CD4-positive, alpha-beta T cell treated with Interleukin-4 for 1 hour (primary cell): ENCODE measurements at places on chromosomes 13 and 19.

- no peak for DNase-seq
Observed at GRCh38 chr13:76425935-76426334, 460.3 kb downstream of the KCTD12 start.

DNA sequence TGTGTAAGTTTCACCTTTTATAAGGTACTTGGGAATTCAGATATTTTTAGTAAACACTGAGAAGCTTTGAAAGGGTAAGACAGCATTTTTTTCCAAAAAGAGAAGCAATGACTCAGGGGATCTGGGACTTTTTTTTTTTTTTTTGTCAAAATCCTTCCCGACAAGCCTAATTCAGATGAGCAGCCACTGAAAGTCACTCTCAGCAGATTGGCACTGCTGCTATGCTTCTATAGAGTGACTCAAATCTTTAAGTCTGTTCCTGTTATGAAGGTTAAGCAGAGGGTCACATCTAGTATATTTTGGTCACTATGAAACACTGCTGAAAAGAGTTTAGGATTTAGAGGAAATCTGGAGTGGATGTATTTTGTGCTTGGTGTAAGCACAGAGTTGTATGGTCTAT lies 571.1 kb downstream of the MYO16 start:
- DNase-seq = no peak

GRCh38 chr19:1864480-1865171 lies 1.2 kb upstream of the KLF16 start:
- DNase-seq = peak; percentile 69

DNA sequence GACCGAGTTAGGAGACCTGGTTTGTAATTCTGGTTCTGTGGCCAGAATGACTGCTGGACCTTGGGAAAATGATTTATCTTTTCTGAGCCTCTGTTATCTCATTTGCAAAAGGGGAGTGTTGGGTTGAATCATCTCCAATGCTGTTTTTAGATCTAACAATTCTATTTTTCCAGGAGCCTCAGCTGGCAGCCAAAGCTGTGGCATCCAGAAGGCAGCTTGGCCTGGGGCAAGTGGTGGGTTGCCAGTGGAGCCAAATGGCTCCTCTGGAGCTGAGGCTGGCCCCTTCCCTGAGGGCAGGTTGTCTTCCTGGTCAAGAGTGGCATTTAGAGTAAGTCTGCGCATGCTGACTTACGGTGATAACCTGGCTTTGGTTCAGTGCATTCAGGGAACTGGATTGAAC lies 21.3 kb downstream of the B3GLCT start:
- DNase-seq = no peak

GRCh38 chr13:92297971-92298942 lies 899.8 kb downstream of the GPC5 start:
- DNase-seq = no peak

DNA sequence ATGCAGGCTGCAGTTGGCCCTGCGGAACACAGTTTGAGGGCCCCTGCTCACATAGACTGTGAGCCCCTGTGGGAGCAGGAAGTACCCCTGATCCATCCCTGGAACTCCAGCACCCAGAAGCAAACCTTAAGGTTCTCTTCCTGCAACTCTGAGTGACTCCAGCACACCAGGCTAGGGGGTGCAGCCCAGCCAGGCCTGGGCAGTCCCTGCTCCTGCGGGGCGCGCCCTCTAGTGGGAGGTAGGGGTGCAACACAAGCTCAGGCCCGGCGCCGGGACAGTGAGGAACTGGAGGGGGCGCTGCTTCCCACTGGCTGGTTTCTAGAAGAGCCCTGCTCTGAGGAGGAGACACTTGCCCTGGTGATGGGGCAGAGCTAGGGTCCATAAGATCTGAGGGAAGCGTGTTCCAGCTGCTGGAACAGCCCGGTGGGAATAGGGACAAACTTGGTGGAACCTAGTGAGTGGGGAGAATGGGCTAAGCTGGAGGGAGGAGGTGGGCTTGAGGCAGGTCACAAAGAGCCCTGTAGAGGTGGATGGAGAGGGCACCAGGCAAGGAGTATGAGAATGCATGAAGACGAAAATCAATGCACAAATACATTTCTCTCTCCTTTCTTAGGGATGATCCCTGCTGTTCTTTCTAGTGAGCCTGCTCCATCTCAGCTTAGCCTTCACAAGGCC lies 5.0 kb downstream of the ZSCAN5A start:
- peak; percentile 62 for DNase-seq

GRCh38 chr13:50484472-50485113 lies 358.9 kb downstream of the DLEU7 start:
- no peak for DNase-seq

DNA sequence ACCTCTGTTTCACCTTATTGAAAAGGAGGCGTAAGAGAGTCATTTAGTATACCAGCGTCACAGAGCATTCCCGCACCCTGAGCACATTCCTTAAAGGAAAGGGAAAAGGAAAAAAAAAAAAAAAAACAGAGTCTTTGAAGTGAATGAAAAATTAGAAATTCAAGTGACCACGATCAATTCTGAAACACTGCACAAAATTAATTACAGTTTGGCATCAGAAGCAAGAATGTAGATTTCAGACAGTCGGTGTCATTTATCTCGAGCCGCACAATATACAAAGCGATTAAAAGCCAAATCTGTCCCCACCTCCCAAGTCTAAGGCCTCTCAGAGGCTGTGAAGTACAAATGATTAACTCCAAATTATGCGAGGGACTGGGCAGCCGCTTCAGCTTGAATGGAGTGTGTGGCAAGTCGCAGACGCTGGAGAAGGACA lies 173.7 kb upstream of the ZNF507 start:
- no peak for DNase-seq

- DNase-seq = no peak
Observed at GRCh38 chr13:40124633-40125015, 469.2 kb downstream of the COG6 start.

- peak; percentile 49 for DNase-seq
Observed at GRCh38 chr19:55383279-55384130, 587 bp downstream of the TMEM238 start.

GRCh38 chr13:114109641-114110041 lies 22.8 kb downstream of the RASA3 start:
- DNase-seq = no peak

- DNase-seq = no peak
Observed at GRCh38 chr19:34370983-34371382, 6.0 kb downstream of the GPI start.

GRCh38 chr19:50362656-50363424 lies 2.6 kb downstream of the NAPSA start:
- no peak for DNase-seq
